CD4-positive, alpha-beta memory T cell (primary cell): ENCODE measurements at places on chromosomes 3 and 15. TPM values are rescaled to one million over a fixed set of nuclear protein-coding genes. Genes with fewer than 3 reads are reported as not detected.
A peak's percentile ranks its signal among the peaks of the same experiment; 100 is the strongest.

GRCh38 chr3:29195056-29195455 is 85.8 kb upstream of the RBMS3 start:
- H3K4me1 ChIP-seq, result no peaks in the 10 kb centered on the region
- no peak for DNase-seq
- no peaks in the 10 kb centered on the region for H3K27me3 ChIP-seq
- H3K36me3 ChIP-seq, result no peaks in the 10 kb centered on the region

- no peaks in the 10 kb centered on the region for H3K4me1 ChIP-seq
- DNase-seq, result no peak
- H3K27ac ChIP-seq, result no peak overlapping the region
- H3K4me3 ChIP-seq, result no peak overlapping the region
- H3K36me3 ChIP-seq, result no peaks in the 10 kb centered on the region
Measured at GRCh38 chr3:176796371-176796770, 400.9 kb downstream of the TBL1XR1 start.

The EXOG gene
- total RNA-seq, result 33.3 TPM

DNA sequence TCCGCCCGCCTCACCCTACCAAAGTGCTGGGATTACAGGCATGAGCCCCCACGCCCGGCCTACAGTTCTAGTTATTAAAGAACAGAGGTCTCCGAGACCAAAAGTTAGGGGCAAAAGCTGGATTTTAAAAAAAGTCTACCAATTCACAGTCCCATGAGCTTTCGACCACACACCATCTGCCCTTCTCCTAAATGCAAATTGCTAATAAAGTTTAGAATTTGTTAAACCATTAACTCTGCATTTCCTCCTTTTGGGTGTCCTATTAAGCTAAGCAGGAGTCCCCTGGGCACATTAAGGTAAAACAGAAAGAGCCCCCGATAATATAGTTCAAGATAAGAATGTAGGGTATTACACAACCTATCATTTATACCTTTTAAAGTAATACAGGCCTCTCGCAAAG is 322.7 kb downstream of the FOXP1 start:
- H3K36me3 ChIP-seq, result peaks cover 3% of the 10 kb centered on the region
- H3K4me3 ChIP-seq, result no peak overlapping the region
- no peak overlapping the region for H3K27ac ChIP-seq
- no peak for DNase-seq

- no peak for DNase-seq
- no peak overlapping the region for H3K27ac ChIP-seq
- no peaks in the 10 kb centered on the region for H3K4me1 ChIP-seq
- no peaks in the 10 kb centered on the region for H3K36me3 ChIP-seq
- no peaks in the 10 kb centered on the region for H3K27me3 ChIP-seq
Measured at GRCh38 chr3:64355401-64355807, 130.1 kb upstream of the PRICKLE2 start.

- no peaks in the 10 kb centered on the region for H3K27me3 ChIP-seq
- no peak overlapping the region for H3K4me3 ChIP-seq
- H3K4me1 ChIP-seq, result peaks cover 42% of the 10 kb centered on the region
- H3K27ac ChIP-seq, result peak overlapping the region; percentile 5
- DNase-seq, result peak; percentile 42
- no peaks in the 10 kb centered on the region for H3K36me3 ChIP-seq
Measured at GRCh38 chr15:85443593-85444087, 63.2 kb downstream of the AKAP13 start.

GRCh38 chr15:42175671-42176070 is 19.2 kb upstream of the PLA2G4F start:
- no peak overlapping the region for H3K4me3 ChIP-seq
- peaks cover 67% of the 10 kb centered on the region for H3K36me3 ChIP-seq

GRCh38 chr3:109430911-109431563 is 93.7 kb upstream of the DPPA4 start:
- H3K4me3 ChIP-seq, result no peak overlapping the region
- no peaks in the 10 kb centered on the region for H3K4me1 ChIP-seq
- no peaks in the 10 kb centered on the region for H3K36me3 ChIP-seq
- no peak overlapping the region for H3K27ac ChIP-seq
- H3K27me3 ChIP-seq, result no peaks in the 10 kb centered on the region

DNA sequence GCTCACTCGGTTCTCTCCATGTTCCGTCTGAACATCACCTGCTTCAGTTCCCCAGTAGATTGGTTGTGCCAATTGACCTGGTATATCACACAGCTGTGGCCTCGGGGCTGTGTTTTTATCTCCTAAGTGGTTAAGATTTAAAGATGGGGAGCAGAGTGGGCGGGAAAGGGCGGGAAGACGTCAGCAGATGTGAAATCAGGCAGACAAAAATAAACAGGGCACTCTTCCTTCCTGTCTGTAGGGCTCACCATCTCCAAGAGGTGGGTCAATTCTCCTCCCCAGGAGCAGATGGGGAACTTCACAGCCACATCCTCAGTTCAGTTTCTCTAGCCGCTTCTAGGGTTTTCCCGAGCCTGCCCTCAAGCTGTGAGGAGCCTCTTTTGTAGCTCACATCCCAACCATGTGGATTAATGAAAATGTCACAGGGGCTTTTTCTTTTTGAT is 26.8 kb upstream of the LIMD1 start:
- no peak overlapping the region for H3K27ac ChIP-seq
- H3K4me3 ChIP-seq, result no peak overlapping the region
- H3K27me3 ChIP-seq, result no peaks in the 10 kb centered on the region
- H3K36me3 ChIP-seq, result no peaks in the 10 kb centered on the region

DNA sequence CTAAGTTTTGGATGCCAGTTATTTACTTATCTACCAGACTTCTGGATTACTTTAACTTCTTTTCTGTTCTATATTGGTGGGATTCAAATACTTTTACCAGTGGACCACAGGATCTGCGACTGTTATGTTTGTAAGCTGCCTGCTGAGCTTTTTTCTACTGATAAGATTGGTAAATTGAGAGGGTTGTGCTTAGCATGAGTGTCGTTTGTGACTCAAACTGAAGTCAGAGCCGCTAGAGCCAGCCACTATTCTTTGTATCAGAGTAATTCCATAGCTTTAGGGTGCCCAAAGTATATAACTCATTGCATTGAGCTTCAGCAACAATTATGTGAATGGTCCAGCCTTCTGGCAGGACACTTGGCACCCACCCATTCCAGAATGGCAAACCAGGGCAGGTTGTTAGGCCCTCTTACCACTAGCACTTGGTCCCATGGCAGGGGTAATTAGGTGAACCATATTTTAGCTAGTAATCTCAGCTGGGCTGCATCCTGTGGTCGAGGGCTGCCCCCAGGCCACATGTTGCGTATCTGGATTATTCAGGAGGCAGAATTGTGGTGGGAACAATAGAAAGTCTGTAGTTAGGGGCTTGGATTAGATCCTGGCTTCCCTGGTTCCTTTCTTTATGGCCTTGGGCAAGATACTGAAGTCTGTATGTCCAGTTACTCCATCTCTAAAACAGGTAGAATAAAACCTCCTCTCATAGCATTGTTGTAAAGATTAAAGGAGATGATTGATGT is 6.0 kb downstream of the PLCL2 start:
- no peak for DNase-seq
- peaks cover 84% of the 10 kb centered on the region for H3K4me1 ChIP-seq
- no peak overlapping the region for H3K27ac ChIP-seq
- H3K4me3 ChIP-seq, result no peak overlapping the region
- H3K27me3 ChIP-seq, result no peaks in the 10 kb centered on the region
- no peaks in the 10 kb centered on the region for H3K36me3 ChIP-seq

DNA sequence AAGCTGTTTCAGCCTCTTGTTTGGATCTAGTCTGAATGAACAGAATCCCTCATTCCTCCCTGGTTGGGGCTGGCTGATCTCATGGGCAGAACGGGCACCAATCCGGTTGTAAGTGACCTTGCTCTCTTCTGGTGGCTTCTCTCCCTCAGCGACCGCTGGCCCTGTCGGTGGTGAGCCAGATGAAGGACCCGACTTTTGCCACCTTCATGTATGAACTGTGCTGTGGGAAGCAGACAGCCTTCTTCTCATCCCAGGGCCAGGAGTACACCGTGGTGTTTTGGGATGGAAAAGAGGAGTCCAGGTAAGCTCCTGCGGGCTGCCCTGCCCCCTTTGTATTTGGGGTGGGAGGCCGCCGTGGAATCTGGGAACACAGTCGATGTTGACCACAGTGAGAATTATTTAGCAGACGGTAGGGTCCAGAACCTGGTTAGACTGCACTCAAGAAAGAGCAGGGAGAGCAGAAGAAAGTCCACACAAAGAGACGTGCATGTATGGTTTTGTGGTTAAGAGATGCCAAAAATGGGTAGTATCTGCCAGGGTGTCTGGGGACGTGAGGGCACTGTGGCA is 138.8 kb downstream of the LRRK1 start:
- no peak for DNase-seq
- H3K36me3 ChIP-seq, result no peaks in the 10 kb centered on the region
- H3K4me3 ChIP-seq, result no peak overlapping the region
- H3K4me1 ChIP-seq, result no peaks in the 10 kb centered on the region
- no peak overlapping the region for H3K27ac ChIP-seq
- no peaks in the 10 kb centered on the region for H3K27me3 ChIP-seq

DNA sequence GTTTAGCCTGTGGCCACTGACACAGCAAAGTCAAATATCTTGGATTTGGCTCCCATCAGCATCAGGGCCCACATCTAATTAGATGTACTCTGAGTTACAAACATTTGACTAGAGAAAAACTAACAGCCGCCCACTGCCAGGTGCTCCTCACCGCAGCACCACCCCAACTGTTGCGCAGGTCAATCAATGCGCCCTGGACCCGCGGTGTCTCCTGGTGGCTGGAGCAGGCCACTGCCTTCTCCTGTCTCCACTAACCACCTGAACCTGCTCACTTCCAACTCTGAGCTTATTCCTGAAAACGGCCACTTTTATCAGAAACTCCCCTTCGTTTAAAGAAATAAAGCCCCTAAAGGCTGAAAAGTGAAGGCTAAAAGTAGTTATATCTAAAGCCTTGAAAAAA is 4.3 kb downstream of the RIOX2 start:
- peaks cover 62% of the 10 kb centered on the region for H3K4me1 ChIP-seq
- no peak overlapping the region for H3K27ac ChIP-seq
- DNase-seq, result no peak
- H3K4me3 ChIP-seq, result no peak overlapping the region

DNA sequence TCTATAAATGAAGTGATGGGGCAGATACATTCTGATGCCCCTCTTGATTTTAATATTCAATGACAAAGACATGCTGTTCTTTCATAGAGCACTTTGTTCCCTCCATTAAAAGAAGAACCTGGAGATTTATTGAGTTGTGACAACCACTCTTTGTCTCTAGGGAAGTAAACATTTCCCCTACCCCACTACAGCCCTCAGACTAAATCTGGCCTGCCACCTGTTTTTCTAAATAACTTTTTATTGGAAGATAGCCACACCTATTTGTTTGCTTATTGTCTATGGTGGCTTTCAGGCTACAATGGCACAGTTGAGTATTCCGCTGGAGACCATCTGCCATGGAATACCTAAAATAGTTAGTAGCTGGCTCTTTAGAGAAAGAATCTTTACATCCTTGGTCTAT is 41.2 kb upstream of the ZNF385D start:
- no peak for DNase-seq
- no peaks in the 10 kb centered on the region for H3K27me3 ChIP-seq
- no peak overlapping the region for H3K27ac ChIP-seq
- no peaks in the 10 kb centered on the region for H3K36me3 ChIP-seq
- H3K4me1 ChIP-seq, result no peaks in the 10 kb centered on the region

DNA sequence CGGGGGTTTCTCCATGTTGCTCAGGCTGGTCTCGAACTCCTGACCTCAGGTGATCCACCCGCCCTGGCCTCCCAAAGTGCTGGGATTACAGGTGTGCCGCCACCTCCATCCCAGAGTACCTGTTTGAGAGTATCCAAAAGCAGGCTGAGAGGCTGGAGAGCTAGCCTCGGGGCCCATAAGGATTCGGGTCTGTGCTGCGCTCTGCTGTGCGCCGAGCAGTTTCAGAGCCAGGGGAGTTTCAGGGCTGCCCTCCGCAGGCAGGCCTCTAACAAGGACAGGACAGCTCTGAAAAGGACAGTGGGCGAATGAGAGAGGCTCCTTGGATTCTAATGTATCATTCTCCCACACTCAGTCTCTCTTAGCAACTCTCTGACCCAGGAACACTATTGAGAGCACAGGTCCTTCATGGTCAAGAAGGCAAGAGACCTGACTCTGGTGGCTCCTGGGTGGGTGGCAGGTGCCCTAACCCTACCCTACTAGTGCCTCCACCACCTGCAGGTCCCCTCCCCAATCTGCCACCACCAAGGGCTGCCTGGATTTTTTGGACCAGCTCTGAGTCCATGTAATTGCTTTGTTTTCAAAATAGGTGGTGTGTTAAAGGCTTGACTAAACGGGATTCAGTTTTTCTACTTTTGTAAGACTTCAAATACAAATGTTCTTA is 27.8 kb downstream of the MAGEF1 start:
- DNase-seq, result no peak
- no peaks in the 10 kb centered on the region for H3K36me3 ChIP-seq
- no peak overlapping the region for H3K27ac ChIP-seq
- H3K4me1 ChIP-seq, result no peaks in the 10 kb centered on the region
- H3K4me3 ChIP-seq, result no peak overlapping the region
- H3K27me3 ChIP-seq, result no peaks in the 10 kb centered on the region

GRCh38 chr15:48177766-48178647 is at the start of gene MYEF2:
Gene MYEF2 (minus strand): TSS chr15:48178295. CDS start chr15:48178237, 58 bp downstream.
- peaks cover 13% of the 10 kb centered on the region for H3K4me1 ChIP-seq
- peak within 1 kb of the TSS; percentile 51 for H3K27ac ChIP-seq
- H3K36me3 ChIP-seq, result no peaks in the 10 kb centered on the region
- peak; percentile 65 for DNase-seq

- H3K27ac ChIP-seq, result no peak overlapping the region
- peaks cover 17% of the 10 kb centered on the region for H3K4me1 ChIP-seq
- H3K27me3 ChIP-seq, result peaks cover 53% of the 10 kb centered on the region
- no peaks in the 10 kb centered on the region for H3K36me3 ChIP-seq
- H3K4me3 ChIP-seq, result no peak overlapping the region
Measured at GRCh38 chr15:52782514-52782913, 7.6 kb downstream of the ONECUT1 start.

The ZNF80 gene
- 1.1 TPM for total RNA-seq

DNA sequence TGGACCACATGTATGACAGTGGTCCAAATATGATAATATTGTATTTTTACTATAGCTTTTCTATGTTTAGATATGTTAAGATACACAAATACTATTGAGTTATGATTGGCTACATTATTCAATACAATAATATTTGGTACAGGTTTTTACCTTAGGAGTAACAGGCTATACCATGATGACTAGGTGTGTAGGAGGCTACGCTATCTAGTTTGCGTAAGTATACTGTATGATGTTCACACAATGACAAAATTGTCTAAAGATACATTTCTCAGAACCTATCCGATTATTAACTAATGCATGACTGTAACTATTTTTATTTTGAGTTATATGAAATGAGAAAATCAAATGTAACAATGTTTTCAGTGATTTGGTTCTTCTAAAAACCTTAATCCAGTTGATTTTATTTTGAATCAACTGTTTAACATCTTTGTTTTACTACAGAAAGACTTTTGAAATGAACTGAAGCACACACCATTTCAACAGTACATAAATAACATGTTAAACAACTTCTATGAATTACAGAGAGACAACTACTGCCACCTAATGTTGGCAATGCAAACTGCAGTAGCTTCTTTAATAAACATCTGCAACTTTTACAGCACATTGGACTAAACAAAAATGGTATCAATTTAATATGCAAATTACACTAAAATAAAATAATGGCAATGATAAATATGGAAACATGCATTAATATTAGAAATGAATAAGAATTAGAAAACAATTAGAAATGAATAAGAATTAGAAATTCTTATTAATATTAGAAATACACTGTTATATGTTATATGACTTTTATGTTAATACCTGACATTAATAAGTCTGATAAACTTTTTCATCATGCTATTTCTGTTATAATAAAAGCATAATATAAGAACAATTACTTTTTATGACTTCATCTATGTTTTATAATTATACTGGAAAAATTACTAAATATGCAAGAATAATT is 255.7 kb downstream of the MBNL1 start:
- peak; percentile 42 for DNase-seq
- H3K36me3 ChIP-seq, result no peaks in the 10 kb centered on the region
- H3K27me3 ChIP-seq, result no peaks in the 10 kb centered on the region
- no peak overlapping the region for H3K27ac ChIP-seq

- H3K36me3 ChIP-seq, result no peaks in the 10 kb centered on the region
- no peaks in the 10 kb centered on the region for H3K27me3 ChIP-seq
- H3K4me1 ChIP-seq, result peaks cover 34% of the 10 kb centered on the region
- H3K27ac ChIP-seq, result no peak overlapping the region
Measured at GRCh38 chr3:27356976-27357375, 12.2 kb downstream of the NEK10 start.
